ENCODE measurements at places on chromosomes 16 and 17. TPM values are rescaled to one million over a fixed set of nuclear protein-coding genes. Genes with fewer than 3 reads are reported as not detected.
A peak's percentile ranks its signal among the peaks of the same experiment; 100 is the strongest.

The GPRC5B gene
- total RNA-seq = 15.5 TPM

The SPNS2 gene
- total RNA-seq = 5.3 TPM

The ALOXE3 gene
- not detected for total RNA-seq

The TSC2 gene
- total RNA-seq = 34.6 TPM

The TNFRSF17 gene
- total RNA-seq = not detected

The ITGAL gene
- 3.3 TPM for total RNA-seq

The NDRG4 gene
- 21.0 TPM for total RNA-seq

The RASL10B gene
- total RNA-seq = 3.9 TPM

The PRSS27 gene
- 1.2 TPM for total RNA-seq

The CALB2 gene
- 8.2 TPM for total RNA-seq

The FBXO31 gene
- total RNA-seq = 120 TPM

The B3GNT9 gene
- total RNA-seq = 12.4 TPM

The CHD9 gene
- total RNA-seq = 83.5 TPM

The HSBP1 gene
- 16.9 TPM for total RNA-seq

The PDILT gene
- not detected for total RNA-seq

DNA sequence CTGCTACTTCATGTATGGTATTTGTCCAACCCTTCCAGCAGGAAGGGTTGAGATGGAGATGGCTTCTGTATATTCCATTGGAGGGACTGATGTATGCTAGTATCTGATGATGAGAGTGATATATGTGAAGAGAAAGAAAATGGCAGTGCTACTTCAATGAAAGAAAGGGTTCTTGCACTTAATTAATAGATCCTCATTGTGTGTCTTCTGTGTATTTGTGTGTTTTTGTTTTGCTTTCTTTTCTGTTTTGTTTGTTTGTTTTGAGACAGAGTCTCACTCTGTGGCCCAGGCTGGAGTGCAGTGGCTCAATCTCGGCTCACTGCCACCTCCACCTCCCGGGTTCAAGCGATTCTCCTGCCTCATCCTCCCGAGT, 61.2 kb upstream of the CRYM start:
- no peak for DNase-seq
- no peak overlapping the region for H3K4me3 ChIP-seq
- H3K27ac ChIP-seq = no peak overlapping the region
- H3K36me3 ChIP-seq = no peaks in the 10 kb centered on the region
- H3K27me3 ChIP-seq = no peaks in the 10 kb centered on the region

GRCh38 chr17:58679263-58680037, 12.4 kb downstream of the TEX14 start:
- no peaks in the 10 kb centered on the region for H3K4me1 ChIP-seq
- no peaks in the 10 kb centered on the region for H3K36me3 ChIP-seq

- peaks cover 65% of the 10 kb centered on the region for H3K4me1 ChIP-seq
- no peak overlapping the region for H3K4me3 ChIP-seq
- H3K27me3 ChIP-seq = no peaks in the 10 kb centered on the region
- no peak overlapping the region for H3K27ac ChIP-seq
Measured at GRCh38 chr17:66355510-66355909, 53.1 kb downstream of the PRKCA start.

GRCh38 chr17:80397686-80398085, 17.3 kb upstream of the ENDOV start:
- DNase-seq = no peak
- H3K36me3 ChIP-seq = peaks cover 5% of the 10 kb centered on the region
- no peak overlapping the region for H3K27ac ChIP-seq
- H3K4me3 ChIP-seq = no peak overlapping the region

GRCh38 chr16:11852092-11852809, 909 bp upstream of the RSL1D1 start:
- H3K4me1 ChIP-seq = peaks cover 50% of the 10 kb centered on the region
- peaks cover 10% of the 10 kb centered on the region for H3K36me3 ChIP-seq
- no peaks in the 10 kb centered on the region for H3K27me3 ChIP-seq
- DNase-seq = no peak
- H3K27ac ChIP-seq = peak overlapping the region; percentile 94

- H3K27ac ChIP-seq = no peak overlapping the region
- H3K4me1 ChIP-seq = peaks cover 12% of the 10 kb centered on the region
- peaks cover 53% of the 10 kb centered on the region for H3K36me3 ChIP-seq
- DNase-seq = no peak
- H3K4me3 ChIP-seq = no peak overlapping the region
Measured at GRCh38 chr17:45265821-45266220, 3.9 kb upstream of the SPATA32 start.

DNA sequence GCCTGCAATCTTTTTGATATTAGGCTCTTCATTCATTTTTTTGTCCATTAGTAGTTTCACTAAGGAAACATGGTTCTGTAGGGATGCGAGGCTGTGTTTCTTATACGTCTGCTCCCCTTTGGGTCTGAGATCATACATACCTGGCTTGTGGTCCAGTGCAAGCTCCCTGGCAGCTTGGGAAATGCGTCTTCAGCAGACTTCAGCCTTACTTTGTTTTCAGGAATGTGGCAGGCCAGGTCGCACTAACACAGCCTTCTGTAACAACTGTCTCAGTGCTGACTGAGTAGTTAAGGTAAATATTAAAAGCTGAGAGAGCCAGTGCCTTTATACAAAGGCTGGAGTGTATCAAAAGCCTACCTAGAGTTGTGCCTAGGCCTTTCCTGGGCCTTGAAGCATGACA, 970.5 kb upstream of the EEF2KMT start:
- no peak overlapping the region for H3K27ac ChIP-seq
- H3K27me3 ChIP-seq = no peaks in the 10 kb centered on the region
- H3K36me3 ChIP-seq = no peaks in the 10 kb centered on the region

GRCh38 chr17:77498091-77498741, 357.4 kb downstream of the SEC14L1 start:
- H3K4me1 ChIP-seq = no peaks in the 10 kb centered on the region
- H3K27ac ChIP-seq = no peak overlapping the region
- H3K27me3 ChIP-seq = no peaks in the 10 kb centered on the region
- H3K36me3 ChIP-seq = peaks cover 31% of the 10 kb centered on the region
- DNase-seq = peak; percentile 61

GRCh38 chr16:67406111-67406971, 9.9 kb downstream of the ZDHHC1 start:
- H3K27ac ChIP-seq = peak overlapping the region; percentile 59
- H3K36me3 ChIP-seq = no peaks in the 10 kb centered on the region
- DNase-seq = peak; percentile 80
- H3K4me3 ChIP-seq = no peak overlapping the region

DNA sequence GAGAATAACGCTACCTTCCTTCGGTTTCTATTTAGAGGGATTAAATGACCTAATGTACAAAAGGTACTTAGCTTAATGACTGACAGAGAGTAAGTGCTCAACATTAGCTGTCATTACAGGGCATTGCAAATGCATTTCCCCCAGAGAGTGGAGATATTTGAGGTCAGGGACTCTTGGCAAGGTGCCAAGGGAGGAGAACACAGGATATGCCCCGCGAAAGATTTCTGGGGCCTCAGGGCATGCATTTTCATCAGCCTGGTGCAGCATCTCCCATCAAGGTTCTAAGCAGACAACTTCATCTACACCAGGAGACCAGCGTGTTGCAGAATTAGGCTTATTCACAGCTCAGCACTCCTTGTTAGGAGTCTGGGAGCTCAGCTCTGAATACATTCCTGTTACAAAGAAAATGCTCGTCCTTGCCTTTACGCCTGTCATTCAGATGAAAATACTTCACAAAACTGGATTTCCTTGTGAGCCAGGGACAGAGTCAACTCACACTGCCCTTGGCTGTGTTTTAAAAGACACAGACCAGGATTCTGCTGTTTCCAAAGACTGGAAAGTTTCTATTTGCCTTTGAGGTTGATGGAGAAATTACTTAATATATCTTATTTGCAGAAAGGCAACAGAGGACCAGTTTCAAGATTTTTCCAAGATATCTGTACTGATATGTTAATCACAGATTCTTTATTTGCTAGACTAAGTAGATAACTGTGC, 108.2 kb downstream of the VAT1L start:
- no peak overlapping the region for H3K27ac ChIP-seq
- no peaks in the 10 kb centered on the region for H3K27me3 ChIP-seq
- no peaks in the 10 kb centered on the region for H3K4me1 ChIP-seq
- no peaks in the 10 kb centered on the region for H3K36me3 ChIP-seq

DNA sequence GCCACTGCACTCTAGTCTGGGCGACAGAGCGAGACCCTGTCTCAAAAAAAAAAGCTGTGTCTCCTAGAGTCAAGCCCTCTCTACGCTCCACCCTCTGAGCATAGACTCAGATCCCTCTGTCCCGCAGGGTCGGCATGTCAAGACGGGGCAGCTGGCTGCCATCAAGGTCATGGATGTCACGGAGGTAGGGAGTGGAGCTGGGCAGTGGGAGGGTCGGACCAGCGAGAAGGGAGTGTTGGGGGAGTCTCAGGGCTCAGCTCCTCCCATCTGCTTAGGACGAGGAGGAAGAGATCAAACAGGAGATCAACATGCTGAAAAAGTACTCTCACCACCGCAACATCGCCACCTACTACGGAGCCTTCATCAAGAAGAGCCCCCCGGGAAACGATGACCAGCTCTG, 18.5 kb upstream of the C17orf107 start:
- peaks cover 43% of the 10 kb centered on the region for H3K36me3 ChIP-seq
- no peak overlapping the region for H3K4me3 ChIP-seq
- no peaks in the 10 kb centered on the region for H3K27me3 ChIP-seq
- no peak for DNase-seq
- H3K4me1 ChIP-seq = peaks cover 4% of the 10 kb centered on the region

- H3K36me3 ChIP-seq = no peaks in the 10 kb centered on the region
- no peak within 1 kb of the TSS for H3K4me3 ChIP-seq
- no peak for DNase-seq
- no peaks in the 10 kb centered on the region for H3K4me1 ChIP-seq
- H3K27me3 ChIP-seq = no peaks in the 10 kb centered on the region
Measured at GRCh38 chr16:67483150-67483549, at the start of gene AGRP. Gene AGRP (minus strand): TSS chr16:67483547. CDS start chr16:67483398, 149 bp downstream.

DNA sequence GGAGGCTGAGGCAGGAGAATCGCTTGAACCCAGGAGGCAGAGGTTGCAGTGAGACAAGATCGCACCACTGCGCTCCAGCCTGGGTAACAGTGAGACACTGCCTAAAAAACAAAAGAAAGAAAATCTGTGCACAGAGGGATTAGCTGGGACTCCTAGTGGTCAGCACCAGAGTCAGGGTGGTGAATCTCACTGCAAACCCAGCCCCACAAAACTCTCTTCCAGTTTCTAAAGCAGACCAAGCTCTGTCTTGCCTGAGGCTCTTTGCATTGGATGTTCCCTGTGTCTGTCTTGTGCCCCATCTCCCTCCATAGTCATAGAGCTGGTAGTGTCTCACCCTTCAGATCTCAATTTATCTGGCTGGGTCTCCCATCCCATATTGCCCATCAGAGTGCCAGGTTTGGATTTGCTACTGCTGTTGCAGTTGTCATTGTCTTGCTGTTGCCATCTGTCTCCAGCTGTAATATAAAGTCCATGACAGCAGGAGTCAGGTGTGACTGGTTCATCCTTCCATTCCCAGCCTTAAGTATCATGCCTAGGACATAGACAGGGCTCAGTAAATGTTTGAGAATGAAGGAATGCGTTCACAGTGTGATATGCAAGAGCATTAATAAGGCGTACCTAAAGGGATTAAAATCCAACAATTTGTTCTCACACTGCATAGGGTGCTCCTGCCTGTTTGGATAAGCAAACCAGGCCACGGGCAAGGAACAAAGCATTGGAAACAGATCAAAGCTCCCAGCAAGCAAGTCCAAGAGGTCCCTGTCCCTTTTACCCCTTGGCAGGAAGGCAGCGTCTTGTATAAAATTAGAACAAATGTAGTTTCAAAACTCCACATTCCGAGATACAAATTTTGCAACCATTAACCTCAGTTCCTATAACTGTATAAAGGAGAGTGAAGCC, 614.6 kb upstream of the CDH5 start:
- no peak overlapping the region for H3K4me3 ChIP-seq
- H3K27ac ChIP-seq = no peak overlapping the region
- no peaks in the 10 kb centered on the region for H3K36me3 ChIP-seq
- DNase-seq = no peak

DNA sequence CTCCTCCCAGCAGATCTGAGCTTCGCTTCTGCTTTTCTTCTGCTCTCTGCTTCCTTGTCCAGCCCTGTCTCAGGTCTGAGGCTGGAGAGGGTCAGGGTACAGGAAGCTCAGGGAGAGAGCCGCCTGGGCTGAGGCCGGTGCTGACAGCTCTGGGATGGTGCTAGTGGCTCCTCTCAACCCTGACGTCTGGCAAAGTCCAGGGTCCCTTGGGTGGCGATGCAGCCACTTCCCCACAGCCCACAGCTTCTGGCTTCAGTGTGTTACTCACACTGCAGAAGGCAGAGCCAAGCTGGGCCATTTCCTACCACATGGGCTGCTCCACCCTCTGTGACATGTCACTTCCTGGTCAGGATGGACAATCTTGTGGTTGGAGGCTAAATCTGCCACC, at the start of gene CD300C:
Gene CD300C (minus strand): TSS at position 273 of the 388 bp plus-strand sequence. CDS start 333 bp downstream, outside the sequence.
- no peaks in the 10 kb centered on the region for H3K27me3 ChIP-seq
- no peaks in the 10 kb centered on the region for H3K36me3 ChIP-seq
- DNase-seq = no peak
- no peak within 1 kb of the TSS for H3K27ac ChIP-seq
- no peaks in the 10 kb centered on the region for H3K4me1 ChIP-seq

- no peak overlapping the region for H3K27ac ChIP-seq
- H3K4me1 ChIP-seq = peaks cover 8% of the 10 kb centered on the region
- DNase-seq = no peak
Measured at GRCh38 chr17:82486231-82487094, 27.9 kb downstream of the NARF start.

GRCh38 chr17:78979780-78980623, at the start of gene LGALS3BP:
Gene LGALS3BP (minus strand): TSS chr17:78979923. CDS start chr17:78977191, 2,732 bp downstream.
- no peaks in the 10 kb centered on the region for H3K36me3 ChIP-seq
- H3K27me3 ChIP-seq = no peaks in the 10 kb centered on the region
- peak within 1 kb of the TSS; percentile 49 for H3K4me3 ChIP-seq
- peak within 1 kb of the TSS; percentile 61 for H3K27ac ChIP-seq

GRCh38 chr17:37787055-37787757, 42.3 kb upstream of the HNF1B start:
- no peaks in the 10 kb centered on the region for H3K36me3 ChIP-seq
- H3K27ac ChIP-seq = no peak overlapping the region
- no peak for DNase-seq
- no peaks in the 10 kb centered on the region for H3K27me3 ChIP-seq

DNA sequence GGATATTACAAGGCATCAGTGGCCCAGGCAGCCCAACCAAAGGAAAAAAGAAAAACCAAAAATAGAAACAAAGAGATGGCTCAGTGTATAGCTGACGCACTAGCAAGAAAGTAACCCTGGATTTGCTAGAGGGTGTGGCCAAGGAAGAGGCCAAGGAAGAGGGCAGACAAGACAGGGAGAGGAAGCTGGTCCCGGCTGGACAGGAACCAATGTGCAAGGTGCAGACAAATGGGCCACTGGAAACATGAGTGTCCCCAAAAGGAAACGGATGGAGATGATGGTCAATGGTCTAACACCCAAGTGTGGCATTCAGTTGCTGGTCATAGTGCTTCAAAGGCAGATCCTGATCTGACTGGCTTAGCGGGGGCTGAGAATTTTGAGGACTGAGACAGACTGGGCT, 10.7 kb downstream of the POLR3K start:
- H3K4me3 ChIP-seq = no peak overlapping the region
- H3K36me3 ChIP-seq = peaks cover 3% of the 10 kb centered on the region
- H3K4me1 ChIP-seq = no peaks in the 10 kb centered on the region
- no peak overlapping the region for H3K27ac ChIP-seq
- no peaks in the 10 kb centered on the region for H3K27me3 ChIP-seq

- no peak overlapping the region for H3K27ac ChIP-seq
- no peaks in the 10 kb centered on the region for H3K36me3 ChIP-seq
- DNase-seq = no peak
- H3K4me3 ChIP-seq = no peak overlapping the region
- H3K27me3 ChIP-seq = no peaks in the 10 kb centered on the region
Measured at GRCh38 chr17:16314189-16314588, 39.1 kb downstream of the CENPV start.

- DNase-seq = no peak
- H3K27me3 ChIP-seq = peaks cover 8% of the 10 kb centered on the region
- H3K4me1 ChIP-seq = peaks cover 4% of the 10 kb centered on the region
- no peaks in the 10 kb centered on the region for H3K36me3 ChIP-seq
- no peak overlapping the region for H3K27ac ChIP-seq
- no peak overlapping the region for H3K4me3 ChIP-seq
Measured at GRCh38 chr17:3690094-3690715, 5.8 kb downstream of the P2RX5 start.
